ENCODE measurements at places on chromosomes 5 and 9.

DNA sequence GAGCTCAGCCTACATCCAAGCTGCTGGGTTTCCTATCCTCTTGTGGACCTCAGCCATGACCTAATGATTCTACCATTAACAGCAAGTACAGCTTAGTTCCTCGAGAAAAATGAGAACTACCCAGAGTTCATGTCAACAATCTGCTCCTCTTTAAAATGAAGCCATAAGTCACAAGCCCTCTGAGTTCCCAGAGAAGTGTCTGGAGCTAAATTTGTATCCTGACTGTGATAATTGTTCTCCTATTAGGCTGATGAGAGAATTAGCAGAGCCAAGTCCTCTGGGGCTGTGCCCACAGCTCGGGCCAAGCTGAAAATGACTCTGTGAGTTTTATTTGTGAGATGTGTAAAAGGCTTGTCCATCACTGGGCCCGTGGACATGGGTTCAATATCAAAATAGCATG is 145.1 kb upstream of the SMIM23 start:
- no peak for DNase-seq

DNA sequence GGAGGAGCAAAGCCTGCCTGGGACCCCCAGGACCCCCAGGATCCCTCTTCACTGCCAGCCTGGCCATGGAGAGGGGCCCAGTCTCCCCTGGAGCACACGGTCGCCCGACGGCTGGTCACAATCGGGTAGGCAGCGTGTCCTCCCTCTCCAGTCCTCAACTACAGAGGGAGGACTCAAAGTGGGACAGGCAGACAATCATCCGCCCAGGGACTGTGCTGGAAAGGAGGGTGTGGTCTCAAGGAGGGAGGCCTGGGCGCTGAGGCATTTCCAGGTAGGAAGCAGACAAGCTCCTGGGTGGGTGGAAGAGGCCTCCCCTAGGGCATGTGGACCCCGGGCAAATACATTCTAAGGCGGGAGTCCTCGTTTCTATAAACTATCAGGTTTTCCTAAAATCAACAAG is 93.2 kb upstream of the ADAMTS2 start:
- DNase-seq, result no peak

- DNase-seq, result no peak
These were observed 4.3 kb downstream of the SMIM33 start for GRCh38 chr5:139474890-139475791.

- no peak for DNase-seq
These were observed 158.8 kb upstream of the ZNF462 start for GRCh38 chr9:106704056-106704615.

DNA sequence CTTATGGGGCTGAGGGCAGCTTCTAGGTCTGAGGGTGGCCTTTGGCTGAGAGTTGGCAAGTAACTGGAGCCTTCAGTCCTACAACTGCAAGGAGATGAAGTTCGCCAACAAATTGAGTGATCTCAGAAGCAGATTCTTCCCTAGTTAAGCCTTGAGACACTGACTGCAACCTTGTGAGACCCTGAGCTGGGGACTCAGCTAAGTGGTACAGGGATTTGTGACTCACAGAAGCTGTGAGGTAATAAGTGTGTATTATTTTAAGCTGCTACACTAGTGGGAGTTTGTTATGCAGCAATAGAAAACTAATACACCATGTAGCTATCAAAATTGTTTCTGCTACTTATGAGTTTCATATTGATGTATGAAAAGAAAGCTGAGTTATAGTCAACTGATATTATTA is 279.2 kb downstream of the PIK3R1 start:
- DNase-seq, result no peak

- DNase-seq, result peak; percentile 28
These were observed 151.0 kb downstream of the MYO10 start for GRCh38 chr5:16784843-16785791.

DNA sequence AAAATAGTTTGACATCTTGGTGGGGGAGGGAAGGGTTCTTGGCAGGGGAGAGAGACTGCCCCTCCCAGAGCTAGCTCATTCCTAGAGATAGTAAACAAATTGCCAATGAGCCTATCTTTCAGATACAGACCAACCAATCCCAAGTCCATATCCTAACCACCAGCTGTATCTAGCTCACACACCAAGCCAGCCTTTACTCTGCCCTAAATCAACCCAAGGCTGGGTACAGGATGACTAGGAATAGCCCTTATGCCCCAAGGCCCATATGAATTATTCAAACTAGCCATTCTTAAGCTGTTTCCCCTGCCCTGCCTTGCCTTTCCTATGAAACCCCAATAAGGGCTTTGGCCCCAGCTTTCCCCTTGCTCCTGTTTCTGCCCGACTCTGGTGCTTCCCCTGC is 281.3 kb upstream of the PANK3 start:
- no peak for DNase-seq

- DNase-seq, result no peak
These were observed 180.2 kb downstream of the ADCY2 start for GRCh38 chr5:7576023-7576715.

GRCh38 chr5:103951776-103952175 is 389.2 kb upstream of the NUDT12 start:
- no peak for DNase-seq
